ENCODE measurements at places on chromosomes 6 and 20. TPM values are rescaled to one million over a fixed set of nuclear protein-coding genes. Genes with fewer than 3 reads are reported as not detected.

- H3K36me3 ChIP-seq = no peaks in the 10 kb centered on the region
- no peak for DNase-seq
- H3K27ac ChIP-seq = peak overlapping the region; percentile 80
- H3K27me3 ChIP-seq = no peaks in the 10 kb centered on the region
Measured at GRCh38 chr20:5658912-5659345, 91.3 kb upstream of the SHLD1 start.

Gene SPO11
- total RNA-seq = not detected

DNA sequence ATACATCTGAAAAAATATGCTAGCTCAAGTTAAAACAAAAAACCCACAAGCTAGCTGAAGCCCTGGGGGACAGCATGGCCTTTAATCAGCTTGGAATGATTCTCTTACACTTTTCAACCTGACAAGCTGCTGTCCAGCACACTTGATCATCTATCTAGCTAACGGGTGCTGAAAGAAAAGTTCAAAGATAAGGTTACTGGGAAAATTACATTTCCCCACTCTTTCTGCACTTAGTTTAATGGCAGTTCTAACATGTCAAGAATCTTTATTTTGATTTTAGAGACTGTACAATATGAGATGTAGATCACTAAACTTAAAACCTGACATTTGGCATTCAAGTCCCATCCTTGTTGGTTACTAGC is 53.4 kb downstream of the STK4 start:
- no peaks in the 10 kb centered on the region for H3K4me1 ChIP-seq
- H3K36me3 ChIP-seq = peaks cover under 1% of the 10 kb centered on the region
- no peak overlapping the region for H3K4me3 ChIP-seq
- DNase-seq = no peak
- no peaks in the 10 kb centered on the region for H3K27me3 ChIP-seq

Gene CALHM4
- total RNA-seq = not detected

- no peak overlapping the region for H3K4me3 ChIP-seq
- H3K36me3 ChIP-seq = no peaks in the 10 kb centered on the region
- H3K27ac ChIP-seq = no peak overlapping the region
- no peak for DNase-seq
- no peaks in the 10 kb centered on the region for H3K27me3 ChIP-seq
Measured at GRCh38 chr6:168408504-168409136, 32.4 kb upstream of the SMOC2 start.

DNA sequence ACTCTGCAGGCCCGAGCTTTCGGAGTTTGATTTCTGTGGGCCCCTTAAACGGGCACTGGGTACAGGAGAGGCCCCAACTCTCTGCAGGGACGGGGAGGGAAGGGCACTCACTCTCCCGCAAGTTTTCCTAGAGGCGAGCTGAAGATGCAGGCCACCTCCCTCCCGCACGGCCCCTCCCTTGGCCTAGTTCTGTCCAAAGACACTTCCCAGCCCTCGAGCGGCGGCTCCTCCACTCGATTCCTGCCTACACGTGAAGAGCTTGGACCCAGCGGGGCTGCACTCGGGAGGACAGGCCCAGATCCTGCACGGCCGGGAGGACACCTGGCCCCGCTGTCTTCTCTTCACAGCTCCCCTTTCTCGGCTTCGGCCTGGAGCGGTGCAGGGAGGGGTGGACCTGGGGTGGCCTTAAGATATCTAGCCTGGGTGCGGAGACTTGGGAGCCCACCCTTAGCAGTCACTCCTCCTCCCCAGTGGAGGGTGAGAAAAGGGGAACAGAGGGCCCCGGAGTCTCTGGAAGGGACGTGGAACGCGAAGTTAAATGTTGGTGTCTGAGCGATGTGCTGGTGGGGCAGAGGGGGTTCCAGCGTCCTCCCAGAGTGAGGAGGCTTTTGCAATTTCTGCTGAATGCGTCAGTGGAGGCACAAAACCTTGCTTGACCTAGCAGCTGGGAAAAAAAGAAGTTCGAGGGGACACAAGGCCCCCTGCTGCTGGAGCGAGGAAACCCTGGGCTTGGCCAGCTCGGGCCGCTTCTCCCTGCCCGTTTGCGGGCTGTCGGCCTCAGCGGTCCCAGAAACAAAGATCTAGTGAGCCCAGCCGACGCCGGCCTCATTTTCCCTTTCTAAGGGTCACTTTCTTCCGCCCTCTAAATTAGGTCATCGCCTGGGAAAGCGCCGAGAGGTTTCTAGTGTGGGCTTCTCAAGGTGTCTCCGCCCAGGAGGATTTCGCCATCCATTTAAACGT is 4.9 kb downstream of the OLIG3 start:
- peak; percentile 64 for DNase-seq
- H3K27me3 ChIP-seq = no peaks in the 10 kb centered on the region
- no peaks in the 10 kb centered on the region for H3K36me3 ChIP-seq

GRCh38 chr6:166402582-166403277 is 20.0 kb upstream of the MPC1 start:
- DNase-seq = no peak
- H3K27ac ChIP-seq = no peak overlapping the region
- no peaks in the 10 kb centered on the region for H3K36me3 ChIP-seq

GRCh38 chr6:145670311-145670710 is 65.0 kb downstream of the EPM2A start:
- no peak for DNase-seq
- H3K36me3 ChIP-seq = no peaks in the 10 kb centered on the region
- no peaks in the 10 kb centered on the region for H3K4me1 ChIP-seq

DNA sequence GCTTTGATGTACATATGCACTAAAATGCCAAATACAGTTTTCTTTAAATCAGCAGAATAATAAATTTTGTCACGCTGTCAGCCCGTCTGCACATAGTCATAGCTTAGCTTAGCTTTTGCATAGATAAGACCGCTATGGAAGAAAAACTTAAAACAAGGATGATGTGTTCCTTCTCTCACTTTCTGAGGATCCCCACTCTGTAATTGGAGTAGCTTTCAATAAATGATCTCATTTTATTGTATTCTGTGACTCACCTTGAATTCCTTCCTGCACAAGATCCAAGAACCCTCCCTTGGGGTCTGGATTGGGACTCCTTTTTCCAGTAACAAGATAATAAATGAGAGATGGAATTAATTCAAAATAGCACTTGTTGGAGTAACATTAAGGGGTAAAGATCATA is 186.2 kb downstream of the CDH26 start:
- no peak overlapping the region for H3K27ac ChIP-seq
- H3K36me3 ChIP-seq = no peaks in the 10 kb centered on the region
- peaks cover 7% of the 10 kb centered on the region for H3K4me1 ChIP-seq
- no peak for DNase-seq
- no peaks in the 10 kb centered on the region for H3K27me3 ChIP-seq
- no peak overlapping the region for H3K4me3 ChIP-seq

DNA sequence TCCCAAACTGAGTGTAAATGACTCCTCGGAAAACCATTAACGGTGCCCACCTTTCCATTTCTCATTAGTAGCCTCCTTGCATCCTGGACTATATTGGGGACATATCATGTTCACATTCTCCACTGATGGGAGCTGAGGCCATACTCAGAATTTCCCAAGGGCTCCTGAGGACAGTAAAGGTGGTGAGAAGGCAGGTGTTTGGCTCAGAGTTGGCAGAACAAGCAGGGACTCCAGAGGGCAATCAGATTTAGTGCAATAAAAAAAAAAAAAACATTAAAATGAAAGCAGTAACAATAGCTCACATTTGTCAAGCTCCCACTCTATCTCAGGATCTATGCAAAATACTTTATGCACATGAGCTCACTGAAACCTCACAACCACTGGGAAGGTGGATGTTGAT is 401.4 kb downstream of the MAFB start:
- no peak overlapping the region for H3K4me3 ChIP-seq
- H3K4me1 ChIP-seq = peaks cover 7% of the 10 kb centered on the region
- H3K27ac ChIP-seq = no peak overlapping the region
- no peaks in the 10 kb centered on the region for H3K27me3 ChIP-seq
- no peak for DNase-seq
